Esophagus squamous epithelium (tissue), 5 donors: ENCODE measurements at places on chromosomes 12 and 14. TPM values are rescaled to one million over a fixed set of nuclear protein-coding genes. Genes with fewer than 3 reads are reported as not detected.

ASPG gene
- total RNA-seq: 12.2 TPM

- H3K27ac ChIP-seq: no peak overlapping the region
- no peaks in the 10 kb centered on the region for H3K4me1 ChIP-seq
- H3K4me3 ChIP-seq: no peak overlapping the region
- no peaks in the 10 kb centered on the region for H3K36me3 ChIP-seq
- no peak for DNase-seq
Observed at GRCh38 chr12:89033062-89033461, 319.2 kb downstream of the DUSP6 start.

DNA sequence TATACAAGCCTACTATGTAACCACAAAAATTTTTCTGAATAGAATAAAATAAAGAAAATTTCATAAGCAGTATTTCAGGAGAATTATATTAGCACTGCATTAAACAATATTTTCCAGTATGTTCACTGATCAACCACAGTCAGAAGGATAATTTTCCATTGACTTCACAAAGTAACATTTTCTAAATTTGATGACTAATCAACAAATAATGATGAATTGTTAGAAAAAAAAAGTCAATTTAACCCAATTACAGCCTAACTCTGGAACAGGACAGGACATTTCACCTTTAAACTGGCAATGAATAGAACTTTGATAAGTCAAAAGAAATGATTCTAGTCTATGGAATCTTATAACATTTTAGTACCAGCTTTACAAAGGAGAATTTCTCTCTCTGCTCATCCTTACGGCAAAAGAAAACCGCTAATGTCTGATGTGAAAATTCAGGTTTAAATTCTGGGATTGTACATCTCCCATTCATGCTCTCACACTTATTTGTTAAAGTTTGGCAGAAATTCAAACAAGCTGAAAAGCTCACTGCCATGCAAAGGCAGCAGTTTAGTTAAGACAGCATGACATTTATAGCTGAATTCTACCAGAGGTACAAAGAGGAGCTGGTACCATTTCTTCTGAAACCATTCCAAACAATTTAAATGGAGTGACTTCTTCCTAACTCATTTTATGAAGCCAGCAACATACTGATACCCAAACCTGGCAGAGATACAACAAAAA, 84.5 kb downstream of the MDGA2 start:
- no peaks in the 10 kb centered on the region for H3K4me1 ChIP-seq
- no peaks in the 10 kb centered on the region for H3K27me3 ChIP-seq
- DNase-seq: no peak
- no peak overlapping the region for H3K4me3 ChIP-seq

SERPINA1 gene
- total RNA-seq: 16.4 TPM

PRH1 gene
- total RNA-seq: 11.7 TPM
